ENCODE measurements at places on chromosomes 11 and 22. TPM values are rescaled to one million over a fixed set of nuclear protein-coding genes. Genes with fewer than 3 reads are reported as not detected.

The CREB3L1 gene
- total RNA-seq, result 47.0 TPM

The NRGN gene
- total RNA-seq, result 1.2 TPM

The BTG4 gene
- total RNA-seq, result 3.3 TPM

The SYT7 gene
- total RNA-seq, result 114 TPM

The GRIA4 gene
- total RNA-seq, result not detected

The C22orf31 gene
- 0.36 TPM for total RNA-seq

DNA sequence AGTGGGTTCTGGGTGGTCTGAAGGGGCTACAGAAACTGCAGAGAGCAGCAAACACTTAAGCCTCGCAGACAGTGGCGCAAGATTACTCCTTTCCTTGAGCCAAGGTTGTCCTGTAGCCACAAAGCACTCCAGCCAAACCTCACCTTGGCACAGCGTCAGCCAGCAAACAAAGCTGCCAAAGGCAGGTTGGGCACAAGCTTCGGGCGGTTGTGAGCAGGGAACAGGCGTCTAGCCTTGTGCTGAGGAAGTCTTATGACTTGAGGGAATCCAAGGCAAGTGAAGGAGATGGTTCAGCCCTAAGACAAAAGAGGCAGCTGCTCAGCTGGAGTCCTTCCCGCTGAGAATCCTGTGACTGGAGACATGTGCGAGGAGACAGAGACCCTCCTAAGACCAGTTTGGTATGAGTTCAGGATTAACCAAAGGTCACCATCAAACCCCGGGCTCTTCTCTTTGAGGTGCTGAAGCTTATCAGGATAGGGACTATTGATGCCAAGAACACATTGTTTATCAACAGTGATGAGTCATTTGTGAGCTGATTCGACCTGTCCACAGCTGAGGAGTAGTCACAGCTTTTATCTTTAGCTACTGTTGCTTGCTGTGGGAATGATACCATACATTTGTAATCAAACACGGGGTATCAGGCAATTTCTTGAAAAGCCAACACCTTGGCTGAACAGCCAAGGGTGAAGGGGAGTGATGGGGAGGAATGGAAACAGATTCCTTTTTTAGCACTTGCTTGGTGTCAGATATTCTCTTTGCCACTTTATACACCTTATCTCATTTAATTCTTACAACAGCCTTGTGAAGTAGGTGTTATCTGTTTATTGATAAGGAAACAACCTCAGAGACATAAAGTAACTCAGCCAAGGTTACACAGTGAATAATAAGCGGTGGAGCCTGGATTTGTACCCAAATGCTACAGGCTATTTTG, 4.6 kb downstream of the ADM start:
- no peaks in the 10 kb centered on the region for H3K36me3 ChIP-seq
- H3K27ac ChIP-seq, result peak overlapping the region; percentile 96
- H3K27me3 ChIP-seq, result no peaks in the 10 kb centered on the region
- no peaks in the 10 kb centered on the region for H3K4me1 ChIP-seq
- peak; percentile 92 for DNase-seq

- H3K36me3 ChIP-seq, result no peaks in the 10 kb centered on the region
- no peaks in the 10 kb centered on the region for H3K27me3 ChIP-seq
- peaks cover 2% of the 10 kb centered on the region for H3K4me1 ChIP-seq
- no peak overlapping the region for H3K4me3 ChIP-seq
- no peak for DNase-seq
These were observed 4.9 kb upstream of the EXT2 start for GRCh38 chr11:44090539-44090938.

GRCh38 chr11:16527525-16528246, 171.3 kb upstream of the SOX6 start:
- no peak for DNase-seq
- H3K4me3 ChIP-seq, result no peak overlapping the region
- H3K27ac ChIP-seq, result no peak overlapping the region
- H3K4me1 ChIP-seq, result no peaks in the 10 kb centered on the region

- H3K36me3 ChIP-seq, result no peaks in the 10 kb centered on the region
- no peak for DNase-seq
- no peak overlapping the region for H3K4me3 ChIP-seq
- H3K4me1 ChIP-seq, result no peaks in the 10 kb centered on the region
- no peak overlapping the region for H3K27ac ChIP-seq
These were observed 220.0 kb downstream of the C11orf91 start for GRCh38 chr11:33480626-33481025.
